ENCODE measurements at places on chromosomes 3 and 15.

- DNase-seq, result no peak
Measured at GRCh38 chr15:99124641-99125040, 19.8 kb downstream of the SYNM start.

GRCh38 chr3:1798711-1799405, 299.8 kb upstream of the CNTN4 start:
- no peak for DNase-seq

- no peak for DNase-seq
Measured at GRCh38 chr15:90930861-90931574, 1.3 kb downstream of the HDDC3 start.

DNA sequence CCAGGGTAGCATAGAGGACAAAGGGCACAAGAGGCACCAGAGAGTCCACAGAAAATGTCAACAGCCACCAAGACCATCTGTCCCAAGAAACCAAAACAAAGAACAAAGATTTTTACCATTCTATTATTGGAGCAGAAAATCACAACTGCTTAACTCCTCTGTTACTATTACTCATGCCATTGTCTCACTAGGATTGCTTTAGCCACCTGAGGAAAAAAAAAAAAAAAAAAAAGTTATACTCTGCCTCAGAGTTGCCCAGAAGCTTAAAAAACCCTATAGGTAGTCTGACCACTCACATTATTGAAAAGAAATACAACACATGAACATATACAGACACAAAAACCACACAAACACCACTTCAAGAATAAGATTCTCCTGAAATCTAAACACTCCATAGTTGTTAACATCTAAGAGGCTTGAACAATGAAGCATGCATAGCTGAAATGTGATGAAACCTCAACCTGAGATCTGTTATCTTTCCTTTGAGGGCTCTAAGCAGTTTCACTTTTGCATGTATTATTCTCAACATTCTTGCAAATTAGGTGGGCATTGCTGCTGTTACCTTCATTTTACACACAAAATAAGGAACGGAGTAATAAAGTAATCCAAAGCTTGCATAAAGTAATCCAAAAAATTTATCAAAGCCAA, 85.4 kb downstream of the IGSF11 start:
- no peak for DNase-seq

DNA sequence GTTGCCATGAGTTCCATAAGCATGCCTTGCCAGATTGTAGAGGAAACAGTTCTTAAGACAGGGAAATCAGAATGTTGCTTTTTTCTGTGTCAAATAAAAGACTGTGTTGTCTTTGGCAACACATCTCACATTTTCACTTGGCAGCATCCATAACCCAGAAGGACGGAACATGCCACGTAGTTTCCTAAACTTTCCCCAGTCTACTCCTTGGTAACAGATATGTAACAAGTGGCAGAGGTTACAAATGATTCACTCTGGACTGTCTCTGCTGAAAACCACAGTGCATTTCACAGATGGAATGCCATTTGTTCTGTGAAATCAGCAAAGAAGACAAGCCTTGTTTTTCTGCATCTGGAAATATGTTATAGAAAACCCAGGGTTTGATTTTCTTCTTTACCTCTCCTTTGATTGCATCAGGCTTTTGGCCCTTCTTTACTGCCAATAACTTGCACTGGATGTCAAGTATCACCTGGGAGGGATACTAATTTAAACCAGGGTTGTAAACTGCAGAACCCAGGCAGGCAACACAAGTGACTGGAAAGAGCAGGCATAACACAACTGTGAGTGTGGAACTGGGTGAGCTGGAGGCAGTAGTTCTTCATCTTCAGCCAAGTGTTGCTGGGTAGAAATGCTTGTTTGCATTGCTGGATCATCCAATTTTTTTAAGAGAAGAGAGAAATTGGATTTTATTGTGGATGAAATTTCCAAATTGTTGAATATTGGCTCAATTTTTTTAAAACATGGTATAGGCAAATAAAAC, 124.4 kb upstream of the FOXB1 start:
- DNase-seq, result no peak

GRCh38 chr3:132256989-132257388, 60.2 kb upstream of the ACP3 start:
- no peak for DNase-seq

DNA sequence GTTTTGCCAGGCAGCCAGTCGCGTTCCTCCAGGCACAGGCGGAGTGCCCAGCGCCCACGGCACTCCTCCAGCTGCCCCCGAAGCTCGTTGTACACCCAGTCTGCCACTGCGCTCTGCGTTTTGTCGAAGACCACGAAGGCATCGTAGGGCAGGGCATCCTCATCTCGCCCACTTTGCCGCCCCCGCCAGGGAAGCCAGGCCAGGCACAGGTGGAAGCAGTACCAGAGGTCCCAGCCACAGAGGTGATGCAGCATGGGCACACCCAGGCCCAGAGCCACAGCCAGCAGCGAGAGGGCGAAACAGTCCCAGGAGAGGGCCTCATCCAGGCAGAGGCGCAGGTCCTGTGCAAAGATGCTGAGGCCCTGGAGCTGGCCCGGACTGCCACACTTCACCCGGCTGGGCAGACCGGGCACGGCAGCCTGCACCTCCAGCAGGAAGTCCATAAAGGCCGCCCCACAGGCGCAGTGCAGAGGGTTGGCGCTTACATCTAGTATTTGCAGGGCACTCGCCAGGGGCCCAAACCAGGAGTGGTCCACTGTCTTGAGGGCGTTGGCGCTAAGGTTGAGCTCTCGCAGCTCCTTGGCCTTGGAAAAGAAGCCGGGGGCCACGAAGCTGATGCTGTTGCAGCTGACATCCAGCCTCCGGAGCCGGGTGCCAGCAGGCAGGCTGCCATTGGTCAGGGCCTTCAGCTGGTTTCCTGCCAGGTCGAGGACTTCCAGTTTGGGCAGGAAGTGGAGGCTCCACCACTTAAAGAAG, 3.7 kb downstream of the TLR9 start:
- DNase-seq, result no peak

DNA sequence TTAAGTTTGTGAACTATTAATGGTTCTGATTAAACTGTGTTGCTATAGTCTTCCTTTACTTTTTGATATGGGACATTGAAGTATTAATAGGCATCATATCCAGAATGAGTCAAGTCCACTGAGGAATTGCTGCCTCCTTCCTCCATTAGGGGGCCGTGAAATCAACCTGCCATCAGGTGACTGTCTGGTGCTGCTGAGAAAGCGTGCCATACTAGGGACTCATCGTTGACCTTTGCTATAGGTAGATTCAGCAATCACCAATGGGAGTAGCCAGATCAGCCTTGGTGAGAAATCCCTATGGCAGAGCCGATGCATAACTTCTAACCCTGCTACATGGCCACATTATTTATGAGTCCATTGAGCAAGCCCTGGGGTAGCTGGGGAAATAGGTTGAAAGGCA, 30.1 kb upstream of the SLC28A2 start:
- DNase-seq, result no peak

DNA sequence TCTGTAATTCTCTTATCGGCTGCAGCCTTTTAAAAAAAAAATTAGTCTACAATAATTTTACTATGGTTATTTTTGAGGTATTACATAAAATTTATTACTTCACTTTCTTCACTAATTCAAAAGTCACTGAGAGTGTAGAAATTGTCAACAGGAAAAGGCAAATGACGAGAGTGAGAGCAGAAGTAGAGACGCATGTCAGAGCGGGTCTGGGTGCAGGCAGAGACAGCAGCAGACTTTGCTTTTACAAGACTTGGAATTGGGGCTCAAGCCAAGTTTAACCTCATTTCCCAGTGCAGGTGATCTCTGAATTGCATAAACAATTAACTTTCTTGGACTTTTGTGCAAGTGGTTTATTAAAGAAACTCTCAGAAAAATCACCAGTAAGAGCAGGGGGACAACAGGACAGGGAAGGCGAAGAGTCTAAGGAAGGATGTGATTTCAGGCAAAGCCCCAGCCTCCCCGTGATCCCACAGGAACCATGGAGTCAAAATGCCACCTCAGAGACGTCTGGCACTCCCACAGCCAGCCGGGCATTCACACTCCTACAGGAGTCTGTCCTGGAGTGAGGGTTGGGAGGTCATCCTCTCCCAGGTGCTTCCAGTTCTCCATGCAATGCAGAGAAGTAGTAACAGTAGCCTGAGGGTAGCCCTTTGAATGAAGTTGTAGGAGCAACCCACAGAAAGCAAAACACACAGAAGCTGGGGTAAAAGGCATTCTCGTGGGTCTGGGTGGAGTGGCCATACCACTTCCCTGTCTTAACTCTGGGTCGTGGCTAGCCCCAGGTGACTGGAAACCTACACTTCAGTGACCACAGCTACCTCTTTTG, 274.0 kb upstream of the TGFBR2 start:
- no peak for DNase-seq

- no peak for DNase-seq
Measured at GRCh38 chr3:12287727-12288181, 1.1 kb upstream of the PPARG start.

DNA sequence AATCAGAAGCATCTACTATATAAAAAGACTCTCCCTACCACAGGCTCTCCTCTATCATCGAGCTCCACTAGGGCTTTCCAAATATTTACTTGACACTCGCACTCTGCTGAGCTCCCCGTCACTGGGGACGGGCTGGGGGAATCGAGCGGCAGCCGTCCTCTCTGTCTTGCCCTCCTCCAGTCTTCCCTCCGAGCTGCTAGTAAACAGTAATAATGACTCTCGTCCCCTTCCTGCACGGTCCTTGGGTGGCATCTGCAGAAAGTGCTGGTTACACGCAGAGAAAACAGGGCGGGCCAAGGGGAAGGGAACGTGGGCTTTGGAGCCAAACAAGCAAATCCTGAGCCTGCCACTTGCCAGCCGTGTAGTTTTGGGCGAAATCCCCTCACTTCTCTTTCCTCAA, 96.6 kb downstream of the LRIG1 start:
- no peak for DNase-seq

DNA sequence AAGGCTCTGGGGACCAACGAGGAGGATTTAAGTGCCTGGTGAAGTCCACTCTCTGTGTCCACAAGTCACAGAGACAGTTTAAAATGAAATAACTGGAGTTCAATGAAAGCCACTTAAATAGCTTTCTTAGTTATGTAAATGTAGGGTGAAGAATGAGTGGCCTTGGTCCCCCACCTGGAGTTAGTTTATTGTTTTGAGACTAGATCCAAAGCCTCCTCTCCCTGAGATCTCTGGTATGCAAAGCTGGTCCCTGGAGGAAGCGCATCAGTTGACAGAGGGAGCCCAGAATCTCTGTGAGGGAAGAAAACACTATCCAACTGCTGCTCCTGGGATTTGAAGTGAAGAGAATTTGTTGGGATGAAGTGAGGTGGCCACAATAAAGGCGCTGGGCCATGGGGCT, 40.5 kb downstream of the EXOG start:
- DNase-seq, result no peak

DNA sequence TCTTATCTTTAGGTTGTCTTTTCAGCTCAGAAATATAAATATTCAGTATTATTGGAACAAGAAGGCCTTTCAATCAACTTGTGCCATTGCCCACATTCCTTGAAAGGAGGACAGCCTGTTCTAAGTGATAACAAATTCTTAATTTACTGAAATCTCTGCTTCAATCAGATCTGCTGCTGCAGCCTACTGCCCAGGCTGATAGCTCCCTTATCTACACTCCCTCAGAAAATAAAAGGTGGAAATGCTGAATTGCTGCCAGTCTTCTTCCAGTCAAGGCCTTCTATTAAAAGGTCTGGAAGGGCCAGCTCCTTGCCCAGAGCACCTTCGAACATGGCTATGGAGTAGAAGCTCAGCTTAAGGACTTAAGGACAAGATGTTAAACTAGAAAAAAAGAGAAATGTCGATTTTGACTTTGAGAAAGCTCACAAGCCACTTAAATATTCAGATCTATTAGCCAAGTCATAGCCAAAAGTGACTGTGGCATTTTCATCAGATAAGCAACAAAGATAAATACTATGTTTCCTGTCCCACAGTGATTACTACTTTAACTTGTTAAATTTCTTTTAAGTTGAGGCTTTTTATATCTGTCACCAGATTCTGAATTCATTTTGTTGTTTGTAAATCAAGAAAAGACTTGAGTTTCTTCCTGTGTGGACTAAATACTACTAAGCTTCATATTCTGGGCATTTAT, 480.5 kb upstream of the CBLB start:
- DNase-seq, result no peak

- no peak for DNase-seq
Measured at GRCh38 chr15:81947548-81947947, 98.3 kb downstream of the MEX3B start.

GRCh38 chr15:99341786-99342185, 90.5 kb downstream of the LRRC28 start:
- no peak for DNase-seq

GRCh38 chr15:24862726-24863521, 91.9 kb upstream of the SNRPN start:
- no peak for DNase-seq

DNA sequence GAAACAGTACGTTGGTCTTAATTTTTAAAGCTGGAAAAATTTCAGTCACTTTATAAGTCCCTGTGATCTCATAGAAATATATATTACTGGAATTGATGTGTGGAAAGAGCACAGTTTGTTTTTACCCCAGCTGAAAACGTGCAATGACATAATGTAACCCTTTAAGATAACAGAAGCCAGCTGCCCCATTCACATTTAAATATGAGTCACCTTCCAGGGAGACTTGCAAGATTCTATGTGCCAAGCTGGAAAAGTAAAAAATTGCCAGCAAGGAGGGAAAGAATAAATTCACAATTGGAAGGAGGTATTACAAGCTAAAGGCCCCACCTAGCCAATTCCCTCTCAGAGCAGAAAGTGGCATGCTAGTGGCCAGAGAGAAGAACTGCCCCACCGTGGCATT, 50.2 kb downstream of the SAMMSON start:
- DNase-seq, result no peak

DNA sequence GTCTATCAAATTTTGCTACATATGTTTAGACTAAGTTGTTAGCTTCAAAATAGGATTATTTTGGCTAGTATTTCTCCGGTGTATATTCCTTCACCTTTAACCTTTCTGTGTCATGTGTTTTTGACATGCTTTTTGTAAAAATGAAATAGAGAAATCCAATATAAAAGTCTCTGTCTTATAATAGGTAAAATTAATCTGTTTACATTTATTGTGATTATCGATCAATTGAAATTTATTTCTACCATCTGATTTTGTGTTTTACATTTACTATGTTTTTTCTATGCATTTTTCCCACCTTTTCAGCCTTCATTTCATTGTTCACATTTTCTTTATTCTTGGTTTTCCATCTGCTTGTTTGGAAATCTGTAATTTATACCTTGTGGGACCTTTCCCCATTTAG, 11.7 kb upstream of the LHFPL4 start:
- no peak for DNase-seq

GRCh38 chr3:146161663-146162002, 649 bp upstream of the PLOD2 start:
- no peak for DNase-seq

- no peak for DNase-seq
Measured at GRCh38 chr3:182508919-182509711, 284.2 kb upstream of the ATP11B start.

DNA sequence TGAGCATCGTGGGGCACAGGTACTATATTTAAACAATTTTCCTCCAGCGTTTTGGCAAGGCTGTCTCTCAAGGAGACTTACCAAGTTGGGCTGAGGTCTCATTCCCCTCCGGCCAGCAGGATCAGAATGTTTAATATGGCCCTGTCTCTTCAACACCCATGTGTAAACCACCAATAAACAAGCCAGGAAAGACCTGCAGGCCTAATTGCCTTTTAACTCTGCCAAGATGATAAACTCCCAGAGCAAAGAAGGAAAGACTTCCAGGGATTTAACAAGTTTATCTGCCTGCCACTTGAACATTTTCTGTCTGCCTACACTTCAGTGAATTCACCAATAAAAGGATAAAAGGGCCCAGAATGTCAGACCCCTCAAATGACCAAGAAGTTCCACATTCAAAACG, 130.3 kb upstream of the WNT5A start:
- no peak for DNase-seq

- no peak for DNase-seq
Measured at GRCh38 chr15:84721371-84721770, 5.4 kb upstream of the SEC11A start.

GRCh38 chr3:115814778-115815380, 191.6 kb downstream of the GAP43 start:
- DNase-seq, result no peak
